Right cardiac atrium (tissue), 5 donors: ENCODE measurements at places on chromosomes 2 and 18.

- DNase-seq: no peak
Observed at GRCh38 chr2:176830362-176830761, 382.2 kb upstream of the HNRNPA3 start.

- no peak for DNase-seq
Observed at GRCh38 chr2:160332318-160332717, 132.2 kb upstream of the ITGB6 start.

- no peak for DNase-seq
Observed at GRCh38 chr2:8121022-8121825, 560.6 kb upstream of the ID2 start.

- no peak for DNase-seq
Observed at GRCh38 chr2:207787017-207787416, 17.3 kb upstream of the FZD5 start.

GRCh38 chr2:65660340-65660739 is 227.9 kb upstream of the SPRED2 start:
- no peak for DNase-seq

- no peak for DNase-seq
Observed at GRCh38 chr2:68041704-68042245, 21.0 kb downstream of the C1D start.
